ENCODE measurements at places on chromosomes 16 and 17.

GRCh38 chr17:29577385-29578211 is 9.1 kb downstream of the TP53I13 start:
- no peak for DNase-seq

- DNase-seq, result no peak
Observed at GRCh38 chr17:48328457-48328856, 101.6 kb downstream of the SKAP1 start.

DNA sequence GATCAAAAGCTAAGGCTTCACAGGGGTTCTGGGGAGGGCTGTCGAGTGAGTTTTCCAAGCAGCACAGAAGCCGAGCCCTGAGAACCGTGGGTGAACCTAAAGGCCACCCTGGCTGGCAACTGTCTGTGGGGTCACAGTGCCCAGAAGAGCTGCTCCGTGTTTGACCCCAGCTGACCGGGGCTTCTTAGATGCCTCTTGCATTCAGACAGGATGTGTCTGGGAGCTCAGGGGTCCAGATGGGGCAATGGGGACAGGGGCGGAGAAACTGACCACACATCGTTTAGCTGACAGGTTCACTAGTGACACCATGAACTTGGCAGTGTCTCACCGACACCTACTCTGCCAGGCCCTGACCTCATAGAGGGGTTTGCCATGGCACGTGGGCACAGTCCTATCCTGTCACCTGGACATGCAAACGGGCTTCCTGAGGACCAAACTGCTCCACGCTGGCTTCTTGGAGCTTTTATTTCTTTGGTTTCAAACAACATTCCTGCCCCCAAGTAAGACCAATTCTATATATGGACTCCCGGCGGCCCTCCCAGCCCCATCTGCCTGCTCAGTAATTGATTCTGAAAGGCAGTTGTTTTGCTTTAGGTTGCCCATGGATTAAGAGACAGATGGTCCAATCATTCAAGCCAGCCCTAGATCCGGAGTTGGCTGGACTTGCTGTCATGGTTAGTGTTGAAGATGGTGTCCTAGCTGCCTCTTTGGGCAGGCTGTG is 22.2 kb downstream of the WSCD1 start:
- DNase-seq, result no peak

GRCh38 chr16:56941092-56941491 is 9.2 kb downstream of the HERPUD1 start:
- no peak for DNase-seq

- DNase-seq, result no peak
Observed at GRCh38 chr17:60128171-60128859, 21.5 kb upstream of the CA4 start.

GRCh38 chr17:8836821-8837562 is 30.5 kb downstream of the PIK3R6 start:
- DNase-seq, result no peak

GRCh38 chr17:28725660-28726225 is 290 bp downstream of the TLCD1 start:
- no peak for DNase-seq

DNA sequence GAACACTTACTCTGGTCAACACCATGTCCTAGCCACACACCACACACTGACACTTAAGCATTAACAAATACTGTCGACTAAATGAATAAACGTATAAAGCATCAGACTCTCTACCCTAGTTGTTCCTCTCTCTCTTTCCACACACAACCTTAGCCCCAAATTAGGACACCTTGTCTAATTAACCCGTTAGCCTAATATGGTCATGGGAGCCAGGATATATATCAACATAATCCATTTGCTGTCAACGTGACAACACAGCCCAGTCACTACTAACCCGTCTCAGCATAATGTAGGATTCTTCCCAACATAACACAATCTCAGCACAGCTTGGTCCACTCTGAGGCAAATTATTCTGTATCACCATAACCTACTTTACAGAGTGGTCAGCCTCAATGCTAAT is 2.2 kb downstream of the DVL2 start:
- no peak for DNase-seq

DNA sequence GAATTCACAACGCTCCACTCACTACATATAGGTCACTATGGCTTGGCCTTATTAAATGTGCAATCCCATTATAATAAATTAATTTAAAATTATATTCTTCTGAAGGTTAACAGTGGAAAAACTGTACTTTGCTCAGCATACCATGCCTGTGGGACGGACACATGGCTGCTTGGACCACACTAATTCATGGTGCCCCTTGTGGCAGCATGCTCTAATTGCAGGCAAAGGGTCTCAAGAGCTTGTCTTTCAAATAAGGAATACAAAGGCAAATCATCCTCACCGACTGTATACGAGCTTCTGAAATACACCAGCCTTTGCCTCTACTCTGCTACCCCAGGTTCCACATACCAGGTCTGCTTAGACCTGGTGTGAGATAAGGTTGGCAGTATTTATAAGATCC is 11.7 kb downstream of the SMPD3 start:
- DNase-seq, result no peak
